ENCODE measurements at places on chromosomes 6 and 20.

DNA sequence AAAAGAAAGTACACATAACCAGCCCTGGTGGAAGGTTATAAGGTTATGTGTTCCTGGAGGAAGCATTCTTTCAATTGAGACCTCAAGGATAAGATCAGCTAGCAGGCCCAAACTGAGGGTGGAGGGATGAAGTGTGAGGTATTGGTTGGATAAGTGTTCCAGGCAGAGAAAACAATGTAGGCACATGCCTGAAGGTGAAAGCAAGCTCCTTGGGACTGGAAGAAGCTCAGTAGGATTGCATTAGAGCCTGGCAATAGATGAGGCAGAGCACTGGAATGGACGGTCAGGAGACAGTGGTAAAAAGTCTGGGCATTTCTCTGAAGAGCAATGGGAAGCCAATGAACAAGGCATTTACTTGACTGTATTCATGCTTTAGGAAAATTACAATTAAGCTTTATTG lies 89.9 kb upstream of the SHLD1 start:
- DNase-seq: no peak

GRCh38 chr6:144665932-144666450 lies 380.9 kb downstream of the UTRN start:
- DNase-seq: no peak

- peak; percentile 46 for DNase-seq
Observed at GRCh38 chr20:44056010-44056698, 130.8 kb downstream of the JPH2 start.

DNA sequence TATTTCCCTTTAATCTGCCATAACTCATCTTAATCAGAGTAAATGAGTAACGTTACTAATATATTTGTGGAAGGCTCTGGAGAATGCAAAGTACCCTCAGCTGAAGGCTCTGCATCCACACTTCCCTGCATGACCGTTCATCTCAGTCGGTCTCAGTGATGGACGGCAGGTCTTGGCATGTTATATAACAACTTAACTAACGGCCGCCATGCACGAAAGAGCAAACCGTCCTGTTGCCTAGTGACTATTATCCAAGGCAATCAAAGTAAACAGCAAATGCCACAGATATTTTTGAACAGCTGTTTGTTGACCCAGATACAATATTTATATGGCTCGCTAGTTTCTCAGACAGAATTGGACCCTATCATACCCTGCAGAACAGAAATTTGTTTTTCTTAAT lies 194.9 kb upstream of the SMLR1 start:
- DNase-seq: no peak

DNA sequence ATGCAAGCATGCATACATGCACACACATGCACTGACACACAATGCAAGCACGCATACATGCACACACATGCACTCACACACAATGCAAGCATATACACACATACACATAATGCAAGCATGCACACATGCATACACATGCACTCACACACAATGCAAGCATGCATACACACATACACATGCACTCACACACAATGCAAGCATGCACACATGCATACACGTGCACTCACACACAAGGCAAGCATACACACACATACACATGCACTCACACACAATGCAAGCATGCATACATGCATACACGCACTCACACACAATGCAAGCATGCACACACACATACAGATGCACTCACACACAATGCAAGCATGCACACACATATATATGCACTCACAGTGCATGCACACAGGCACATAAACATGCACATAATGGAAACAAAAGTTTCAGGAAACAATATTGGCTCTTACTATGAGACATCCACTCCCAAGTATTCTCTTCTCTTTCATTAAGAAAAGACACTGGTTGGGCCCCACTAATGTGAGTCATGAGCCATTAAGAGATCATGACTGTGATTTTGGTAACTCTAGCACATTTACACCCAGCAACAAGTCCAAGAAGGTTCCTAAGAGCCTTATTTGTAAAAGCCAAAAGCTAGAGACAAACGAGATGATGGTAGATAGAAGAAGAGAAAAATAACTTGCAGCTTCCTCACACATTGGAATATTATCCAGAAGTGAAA lies 22.2 kb downstream of the APCDD1L start:
- DNase-seq: no peak

DNA sequence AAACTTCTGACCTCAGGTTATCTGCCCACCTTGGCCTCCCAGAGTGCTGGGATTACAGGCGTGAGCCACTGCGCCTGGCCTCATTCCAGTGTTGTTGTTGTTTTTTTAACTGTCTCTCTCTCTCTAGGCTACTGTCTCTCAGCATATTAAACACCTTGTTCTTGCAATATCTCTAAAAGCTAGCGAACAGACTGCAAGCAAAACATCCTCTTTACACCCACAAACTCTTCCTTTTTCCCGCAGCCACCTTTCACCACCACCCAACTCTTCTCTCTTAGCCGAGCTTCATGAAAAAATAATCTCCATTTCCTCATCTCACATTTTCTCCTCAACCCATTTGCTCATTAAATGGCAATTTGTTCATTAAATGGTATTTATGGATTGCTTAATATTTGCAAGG lies 45.5 kb downstream of the SGK1 start:
- no peak for DNase-seq

DNA sequence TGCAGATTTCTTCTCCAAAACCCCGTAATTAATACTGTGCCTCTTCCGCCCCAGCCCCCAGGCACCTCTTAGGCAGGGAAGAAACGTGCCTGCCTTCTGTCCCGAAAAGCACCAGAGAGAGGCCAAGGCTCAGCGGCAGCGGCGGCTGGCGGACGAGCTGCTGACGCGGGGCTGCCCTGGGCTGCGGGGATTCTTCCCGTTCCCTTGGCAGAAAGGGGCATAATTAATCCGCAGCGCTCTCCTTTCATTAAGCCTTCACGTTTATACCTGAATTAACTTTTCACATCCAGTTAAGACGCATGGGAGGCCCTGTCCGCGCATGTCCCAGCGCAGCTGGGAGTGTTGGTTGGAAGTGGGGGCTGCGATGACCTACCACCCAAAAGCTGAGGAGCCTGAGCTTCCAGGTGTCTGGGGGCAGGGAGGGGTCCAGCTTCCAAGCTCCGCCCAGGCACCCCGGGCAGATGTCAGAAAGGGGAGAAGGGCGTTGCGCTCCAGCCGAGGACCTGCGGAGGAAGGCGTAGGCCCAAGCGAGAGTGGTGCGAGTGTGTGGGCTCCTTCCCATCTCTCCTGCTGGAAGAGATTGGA lies 167.4 kb upstream of the LRFN2 start:
- DNase-seq: no peak

GRCh38 chr6:157487110-157487773 lies 106.3 kb downstream of the ZDHHC14 start:
- DNase-seq: no peak

DNA sequence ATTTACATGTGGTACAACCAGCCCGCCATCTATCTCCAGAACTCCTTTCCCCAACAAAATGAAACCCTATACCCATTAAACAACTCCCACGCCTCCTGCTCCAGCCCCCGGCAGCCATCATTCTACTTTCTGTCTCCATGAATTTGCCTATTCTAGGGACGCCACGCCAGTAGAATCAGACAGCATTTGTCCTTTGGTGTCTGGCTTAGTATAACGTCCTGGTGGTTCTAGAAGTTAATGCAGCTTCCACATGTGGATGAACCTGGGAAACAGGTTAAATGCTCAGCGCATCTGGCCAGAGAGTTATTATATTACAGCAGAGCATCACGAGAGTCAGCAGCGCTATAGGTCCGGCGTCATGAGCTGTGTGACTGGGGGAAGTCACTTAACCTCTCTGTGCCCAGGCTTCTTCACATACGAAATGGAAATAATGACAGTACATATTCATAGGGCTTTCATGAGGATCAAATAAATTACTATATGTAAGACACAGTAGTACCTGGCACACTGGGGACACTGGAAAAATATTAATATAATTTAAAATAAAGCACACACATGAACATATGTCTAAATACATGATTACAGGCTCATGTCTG lies 178.7 kb upstream of the TAB2 start:
- DNase-seq: no peak

GRCh38 chr20:9496155-9496554 lies 18.2 kb upstream of the LAMP5 start:
- no peak for DNase-seq

- DNase-seq: no peak
Observed at GRCh38 chr20:37385659-37386504, 39.9 kb downstream of the SRC start.

Data from central memory CD4-positive, alpha-beta T cell (primary cell).